ENCODE measurements at places on chromosomes 3 and 15. TPM values are rescaled to one million over a fixed set of nuclear protein-coding genes. Genes with fewer than 3 reads are reported as not detected.

Gene INAFM2
- 8.5 TPM for total RNA-seq

Gene P2RY14
- total RNA-seq: 0.25 TPM

Gene MYZAP
- total RNA-seq: not detected

DNA sequence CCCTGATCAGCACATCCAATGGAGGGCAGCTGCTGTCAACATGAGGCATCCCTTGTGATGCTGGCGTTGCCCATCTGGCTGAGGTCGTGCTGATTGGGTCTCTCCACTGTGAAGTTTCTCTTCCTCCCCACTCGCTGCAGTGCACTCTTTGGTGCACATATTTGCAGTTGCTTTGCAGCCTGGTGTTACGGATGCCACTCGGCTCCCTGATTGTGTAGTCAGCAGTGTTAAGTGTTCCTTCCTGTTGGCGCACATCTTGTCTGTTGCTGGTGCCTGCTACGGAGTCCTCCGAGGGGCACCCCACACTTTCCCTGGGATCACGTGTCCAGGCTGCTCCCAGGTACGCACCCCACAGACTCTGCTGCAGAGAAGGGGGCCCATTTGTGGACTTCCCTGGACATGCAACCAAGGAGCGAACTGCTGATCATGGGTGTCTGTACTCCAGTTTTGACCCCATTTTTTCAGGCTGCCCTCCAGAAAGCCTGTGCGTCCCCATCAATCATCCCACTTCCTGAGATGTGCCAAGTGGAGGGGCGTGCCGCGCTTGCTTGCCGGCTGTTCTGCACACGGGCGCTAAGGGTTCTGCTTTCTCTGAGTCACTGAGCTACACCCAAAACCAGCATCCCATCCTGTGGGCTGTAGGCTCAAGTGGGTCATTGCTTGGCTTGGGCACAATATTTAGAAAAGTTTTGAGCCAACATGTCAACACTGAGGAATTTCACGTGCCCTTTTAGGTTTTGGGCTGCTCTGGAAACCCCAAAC lies 98.6 kb downstream of the FBLN2 start:
- peaks cover 31% of the 10 kb centered on the region for H3K4me1 ChIP-seq
- H3K4me3 ChIP-seq: no peak overlapping the region
- no peaks in the 10 kb centered on the region for H3K36me3 ChIP-seq
- H3K27me3 ChIP-seq: peaks cover 40% of the 10 kb centered on the region

- peaks cover 16% of the 10 kb centered on the region for H3K27me3 ChIP-seq
- H3K27ac ChIP-seq: no peak overlapping the region
- no peaks in the 10 kb centered on the region for H3K36me3 ChIP-seq
- no peak overlapping the region for H3K4me3 ChIP-seq
These were observed 10.7 kb downstream of the ITGB5 start for GRCh38 chr3:124876401-124876878.

DNA sequence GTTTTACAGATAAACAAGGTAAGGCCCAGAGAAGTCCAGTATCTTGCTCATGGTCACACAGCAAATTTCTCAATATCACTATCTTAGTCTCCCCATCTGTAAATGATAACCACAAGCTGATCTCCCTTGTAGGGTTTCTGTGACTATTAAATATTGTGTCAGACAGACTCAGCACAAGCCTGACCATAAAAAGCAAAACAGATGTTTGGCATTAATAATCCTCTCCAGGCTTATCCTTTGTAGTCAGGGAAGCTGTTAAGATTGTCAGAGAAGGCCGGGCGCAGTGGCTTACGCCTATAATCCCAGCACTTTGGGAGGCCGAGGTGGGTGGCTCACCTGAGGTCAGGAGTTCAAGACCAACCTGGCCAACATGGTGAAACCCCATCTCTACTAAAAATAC lies 173.2 kb upstream of the PRICKLE2 start:
- H3K4me3 ChIP-seq: no peak overlapping the region
- no peaks in the 10 kb centered on the region for H3K4me1 ChIP-seq
- no peak overlapping the region for H3K27ac ChIP-seq
- DNase-seq: no peak

Gene ALDH1A3
- not detected for total RNA-seq

DNA sequence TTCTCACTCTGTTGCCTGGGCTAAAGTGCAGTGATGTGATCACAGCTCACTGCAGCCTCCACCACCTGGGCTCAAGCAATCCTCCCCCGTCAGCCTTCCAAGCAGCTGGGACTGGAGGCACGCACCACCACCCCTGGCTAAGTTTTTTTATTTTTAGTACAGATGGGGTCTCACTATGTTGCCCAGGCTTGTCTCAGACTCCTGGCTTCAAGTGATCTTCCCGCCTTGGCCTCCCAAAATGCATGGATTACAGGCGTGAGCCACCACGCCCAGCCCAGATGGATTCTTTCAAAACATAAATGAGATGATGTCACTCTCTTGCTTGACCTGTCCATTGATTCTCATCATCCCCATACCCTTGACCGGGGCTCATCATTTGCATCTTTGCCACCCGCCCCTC lies 72.6 kb upstream of the SLC6A6 start:
- no peak overlapping the region for H3K4me3 ChIP-seq
- H3K4me1 ChIP-seq: no peaks in the 10 kb centered on the region
- peaks cover 12% of the 10 kb centered on the region for H3K27me3 ChIP-seq
- no peak overlapping the region for H3K27ac ChIP-seq
- H3K36me3 ChIP-seq: no peaks in the 10 kb centered on the region
- DNase-seq: no peak

DNA sequence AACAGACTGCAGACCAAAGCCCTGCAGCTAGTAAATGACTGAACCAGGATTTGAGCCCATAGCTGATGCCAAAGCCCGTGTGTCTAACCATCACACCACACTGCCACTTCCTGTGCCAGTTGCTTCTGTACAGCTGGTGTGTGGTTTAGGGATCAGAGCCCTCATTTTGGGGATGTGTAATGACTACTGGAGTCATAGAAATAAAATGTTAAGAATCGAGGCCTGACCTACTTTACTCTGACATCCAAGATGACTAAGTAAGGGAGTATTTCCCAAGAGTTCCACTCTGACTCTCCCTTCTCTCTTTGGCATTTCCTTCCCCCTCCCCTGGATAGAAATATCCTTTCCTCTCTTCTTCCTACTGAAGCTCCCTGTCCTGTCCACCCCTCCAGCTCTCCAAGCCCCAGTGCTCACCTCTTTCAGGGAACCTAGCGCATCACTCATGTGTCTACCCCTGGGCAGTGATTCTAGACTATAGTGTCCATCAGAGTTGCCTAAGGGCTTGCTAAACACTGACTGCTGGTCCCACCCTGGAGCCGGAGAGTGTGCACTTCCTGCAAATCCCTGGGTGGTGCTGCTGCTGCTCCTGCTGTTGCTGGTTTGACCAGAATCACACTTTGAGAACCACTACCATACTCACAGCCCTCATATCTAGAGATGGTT lies 53.8 kb downstream of the MGLL start:
- no peak overlapping the region for H3K27ac ChIP-seq
- no peak for DNase-seq
- H3K4me1 ChIP-seq: peaks cover 4% of the 10 kb centered on the region
- no peak overlapping the region for H3K4me3 ChIP-seq
- no peaks in the 10 kb centered on the region for H3K36me3 ChIP-seq
- H3K27me3 ChIP-seq: peaks cover 6% of the 10 kb centered on the region

Gene CCDC191
- total RNA-seq: 2.9 TPM

Gene ACAN
- total RNA-seq: not detected

GRCh38 chr3:128787256-128788253 lies 61.6 kb downstream of the RAB7A start:
- H3K4me3 ChIP-seq: peak overlapping the region; percentile 69
- H3K27ac ChIP-seq: peak overlapping the region; percentile 95
- DNase-seq: peak; percentile 42
- peaks cover 87% of the 10 kb centered on the region for H3K4me1 ChIP-seq
- peaks cover 10% of the 10 kb centered on the region for H3K36me3 ChIP-seq

- no peaks in the 10 kb centered on the region for H3K4me1 ChIP-seq
- H3K27ac ChIP-seq: no peak overlapping the region
- no peak for DNase-seq
- no peaks in the 10 kb centered on the region for H3K36me3 ChIP-seq
- no peaks in the 10 kb centered on the region for H3K27me3 ChIP-seq
- no peak overlapping the region for H3K4me3 ChIP-seq
These were observed 384.7 kb upstream of the MEIS2 start for GRCh38 chr15:37485056-37485455.

- H3K4me1 ChIP-seq: peaks cover 32% of the 10 kb centered on the region
- no peak overlapping the region for H3K4me3 ChIP-seq
- peaks cover 3% of the 10 kb centered on the region for H3K27me3 ChIP-seq
- H3K36me3 ChIP-seq: no peaks in the 10 kb centered on the region
These were observed 230.0 kb upstream of the CTNNB1 start for GRCh38 chr3:40969341-40969740.

GRCh38 chr3:109154979-109155378 lies 18.5 kb downstream of the C3orf85 start:
- no peaks in the 10 kb centered on the region for H3K36me3 ChIP-seq
- H3K4me3 ChIP-seq: no peak overlapping the region
- no peak for DNase-seq
- no peaks in the 10 kb centered on the region for H3K4me1 ChIP-seq
- no peaks in the 10 kb centered on the region for H3K27me3 ChIP-seq
- H3K27ac ChIP-seq: no peak overlapping the region

Gene HAUS2
- total RNA-seq: 42.9 TPM

GRCh38 chr3:137815251-137815650 lies 51.1 kb downstream of the SOX14 start:
- peaks cover 5% of the 10 kb centered on the region for H3K27me3 ChIP-seq
- no peak for DNase-seq
- H3K36me3 ChIP-seq: no peaks in the 10 kb centered on the region

Gene PLA2G4D
- total RNA-seq: not detected

Gene ARPP21
- total RNA-seq: not detected

DNA sequence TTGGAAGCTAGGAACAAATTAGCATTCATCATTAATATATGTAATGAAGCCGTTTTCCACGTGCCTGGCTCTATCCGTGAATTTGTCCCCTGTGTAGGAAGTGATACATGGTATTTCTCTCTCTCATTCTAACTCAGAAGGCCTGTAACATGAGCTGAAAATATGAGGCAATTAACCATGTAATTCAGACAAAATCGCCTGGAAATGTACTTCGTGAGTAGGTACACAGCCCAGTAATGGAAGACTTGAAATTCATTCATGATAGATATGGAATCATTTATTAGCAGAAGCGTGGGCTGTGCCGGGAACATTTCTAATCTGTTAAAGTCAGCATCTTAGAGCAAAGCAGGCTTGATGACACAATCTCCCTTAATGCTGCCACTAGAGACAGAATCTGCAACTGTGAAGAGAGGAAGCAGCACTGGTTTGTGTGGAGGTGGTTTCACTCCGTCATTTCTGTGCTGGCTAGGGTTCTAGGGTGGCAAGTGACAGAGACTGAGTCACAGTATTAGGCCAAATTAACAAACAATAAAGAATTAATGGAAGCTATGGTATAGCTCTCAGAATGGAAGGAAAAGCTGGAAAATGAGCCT lies 225.0 kb upstream of the PROK2 start:
- no peaks in the 10 kb centered on the region for H3K36me3 ChIP-seq
- no peak overlapping the region for H3K27ac ChIP-seq
- H3K27me3 ChIP-seq: no peaks in the 10 kb centered on the region
- H3K4me3 ChIP-seq: no peak overlapping the region
- peaks cover 6% of the 10 kb centered on the region for H3K4me1 ChIP-seq

DNA sequence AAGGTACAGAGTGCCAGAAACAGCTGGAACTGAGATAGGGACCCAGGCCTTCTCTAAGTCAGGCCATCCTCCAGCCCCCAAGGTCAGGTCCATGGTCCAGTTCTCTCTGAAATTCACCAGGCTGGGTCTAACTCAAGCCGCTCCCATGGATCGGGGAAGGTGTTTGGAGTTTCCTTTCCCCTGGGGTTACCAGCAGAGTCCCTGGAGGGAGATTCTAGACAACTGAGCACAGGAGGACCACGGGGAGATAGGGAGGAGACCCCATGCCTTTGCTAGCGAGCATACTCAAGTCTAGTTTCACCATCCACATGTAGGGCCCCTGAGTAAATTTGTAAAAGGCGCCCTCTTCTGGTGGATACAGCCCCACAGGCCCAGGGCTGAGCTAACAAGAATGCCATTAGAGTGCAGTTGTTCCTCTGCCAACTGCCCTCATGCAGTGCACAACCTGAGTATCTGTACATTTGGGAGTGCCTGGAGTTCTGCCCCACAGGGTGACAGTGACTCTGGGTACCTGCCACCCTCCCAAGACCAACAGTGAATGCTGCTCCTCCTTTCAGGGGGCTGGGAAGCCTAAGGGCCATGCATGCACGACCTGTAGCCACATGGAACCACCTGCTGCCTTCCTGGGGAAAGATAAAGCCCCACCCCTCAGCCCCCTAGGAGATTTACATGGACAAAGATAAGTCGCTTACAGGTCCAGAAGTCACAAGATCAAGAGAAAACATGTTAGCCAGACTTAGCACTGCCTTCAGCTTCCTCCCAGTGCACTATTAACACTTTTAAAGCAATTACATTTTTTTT lies 89.0 kb downstream of the IQSEC1 start:
- H3K4me1 ChIP-seq: peaks cover 33% of the 10 kb centered on the region
- no peaks in the 10 kb centered on the region for H3K27me3 ChIP-seq
- peaks cover 7% of the 10 kb centered on the region for H3K36me3 ChIP-seq
- H3K27ac ChIP-seq: no peak overlapping the region
- peak; percentile 67 for DNase-seq
